ENCODE measurements at places on chromosomes 4 and X. TPM values are rescaled to one million over a fixed set of nuclear protein-coding genes. Genes with fewer than 3 reads are reported as not detected.

BEND4 gene
- not detected for total RNA-seq

TDO2 gene
- 1.0 TPM for total RNA-seq

CTAG2 gene
- total RNA-seq = 2.7 TPM

PCDH7 gene
- 39.3 TPM for total RNA-seq

ANKRD50 gene
- total RNA-seq = 6.7 TPM

GLRA3 gene
- not detected for total RNA-seq
